ENCODE measurements at places on chromosomes 12 and 14. TPM values are rescaled to one million over a fixed set of nuclear protein-coding genes. Genes with fewer than 3 reads are reported as not detected.

GRCh38 chr12:101407049-101407435 lies 530 bp downstream of the ARL1 start:
- peak; percentile 64 for DNase-seq

Gene KRT80
- polyA plus RNA-seq, result 0.13 TPM

DNA sequence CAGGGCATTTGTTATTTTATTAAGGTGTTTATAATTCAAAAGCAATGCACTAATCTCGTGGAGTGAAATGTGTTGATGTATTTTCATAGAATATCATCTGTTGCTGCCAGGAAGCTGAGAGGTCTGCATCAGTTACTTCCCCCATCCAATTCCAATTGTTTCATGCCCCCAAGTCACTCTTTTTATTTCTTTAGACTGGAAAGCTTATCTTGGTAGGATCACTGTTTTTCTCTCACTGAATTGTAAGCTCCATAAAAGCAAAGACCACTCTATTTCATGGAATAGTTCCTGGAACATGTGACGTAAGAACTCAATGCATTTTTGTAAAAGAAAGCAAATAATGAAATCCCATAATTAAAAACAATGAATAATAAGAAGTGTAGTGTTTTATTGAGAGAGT lies 420.2 kb downstream of the TRHDE start:
- no peak for DNase-seq

DNA sequence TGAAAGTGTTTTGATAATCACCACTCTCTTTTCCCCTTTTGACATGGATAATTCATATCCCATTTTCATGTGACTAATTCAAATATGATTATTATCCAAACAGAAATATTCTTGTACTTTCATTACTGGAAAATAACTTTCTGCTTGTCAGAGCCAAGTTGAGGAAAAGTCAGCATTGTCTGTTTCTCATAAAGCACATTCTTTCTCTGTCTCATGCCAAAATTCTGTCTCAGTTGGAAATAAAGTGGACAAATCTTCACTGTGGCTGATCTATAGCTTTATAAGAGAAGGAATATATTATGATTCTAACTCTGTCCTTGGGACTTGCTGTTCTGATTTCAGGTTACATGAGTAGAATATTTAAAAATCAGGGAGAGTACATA lies 22.7 kb upstream of the PRICKLE1 start:
- DNase-seq, result no peak

- DNase-seq, result no peak
Observed at GRCh38 chr14:22159099-22159498, 429.9 kb downstream of the DAD1 start.

Gene RFX4
- not detected for polyA plus RNA-seq

DNA sequence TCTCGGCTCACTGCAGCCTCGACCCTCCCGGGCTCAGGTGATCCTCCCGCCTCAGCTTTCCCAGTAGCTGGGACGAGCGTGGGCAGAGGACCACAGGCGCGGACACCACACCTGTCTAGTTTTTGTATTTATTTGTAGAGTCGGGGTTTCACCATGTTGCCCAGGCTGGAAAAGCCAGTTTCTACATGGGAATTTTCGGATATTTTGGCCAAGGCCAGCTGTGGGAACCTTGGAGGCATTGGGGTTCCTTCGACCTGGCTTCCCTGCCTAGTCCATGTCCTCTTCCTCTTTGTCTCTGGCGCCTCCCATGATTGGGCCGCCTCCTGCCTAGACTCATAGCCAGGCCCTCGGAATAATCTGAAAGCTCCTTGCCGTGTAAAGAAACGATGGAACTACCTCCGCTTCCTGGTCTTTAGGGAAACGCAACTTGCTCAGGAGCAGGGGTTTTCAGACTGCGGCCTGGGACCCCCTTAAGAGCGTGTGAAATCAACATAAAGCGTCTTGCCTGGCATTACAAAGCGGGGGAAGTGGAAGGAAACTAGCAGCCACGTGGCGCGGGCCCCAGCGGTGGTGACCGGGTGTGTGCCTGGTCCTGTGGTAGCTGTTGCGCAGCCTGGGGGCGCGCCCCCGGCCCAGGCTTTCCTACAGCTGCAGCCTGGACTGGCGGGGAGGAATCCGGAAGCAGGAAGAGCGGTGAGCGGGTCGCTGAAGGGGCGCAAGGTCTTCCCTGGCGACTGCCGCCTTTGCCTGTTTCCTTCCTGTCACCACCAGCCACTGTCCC lies 1.4 kb upstream of the HSP90AA1 start:
- peak; percentile 72 for DNase-seq

- peak; percentile 16 for DNase-seq
Observed at GRCh38 chr12:53062011-53062961, 12.4 kb downstream of the TNS2 start.

Gene LPAR5
- 0.20 TPM for polyA plus RNA-seq

GRCh38 chr12:4178424-4179170 lies 95.0 kb upstream of the CCND2 start:
- no peak for DNase-seq

Gene KCNMB4
- 0.82 TPM for polyA plus RNA-seq

DNA sequence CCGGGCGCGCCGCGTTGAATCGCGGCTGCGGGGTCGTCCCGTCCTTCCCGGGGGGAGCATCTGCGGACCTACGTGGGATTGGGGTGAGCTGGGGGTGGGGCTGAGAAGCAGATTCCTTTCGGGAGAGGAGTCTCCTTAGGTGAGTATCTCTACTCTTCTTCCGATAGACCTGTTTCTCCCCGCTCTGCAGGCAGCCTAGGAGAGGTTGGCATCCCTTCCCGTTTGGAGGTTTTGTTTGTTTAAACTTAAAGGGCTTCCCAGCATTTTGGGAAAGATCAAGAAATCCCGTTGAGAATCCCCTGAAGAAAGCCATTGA lies 411 bp downstream of the TTLL5 start:
- DNase-seq, result no peak

Gene DAZAP2
- 217 TPM for polyA plus RNA-seq

DNA sequence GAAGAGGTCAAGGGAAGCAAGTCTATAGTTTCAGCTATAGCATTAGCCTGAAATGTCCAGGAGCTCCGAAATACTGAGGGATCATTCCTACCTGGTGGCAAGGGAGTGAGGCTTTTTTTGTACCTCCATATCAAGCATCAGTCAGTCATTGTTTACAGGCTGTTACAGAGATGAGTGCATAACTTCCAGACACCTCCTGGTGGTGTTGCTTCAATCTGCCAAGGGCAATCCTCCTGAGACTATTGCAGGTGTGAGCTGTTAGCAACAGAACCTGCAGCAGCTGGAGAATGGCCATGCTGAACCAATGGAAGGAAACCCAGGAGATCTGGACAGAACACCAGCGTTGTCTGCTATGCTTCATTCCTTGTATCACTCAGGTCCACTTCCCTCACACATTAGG lies 80.0 kb upstream of the SLC8A3 start:
- DNase-seq, result no peak

- DNase-seq, result no peak
Observed at GRCh38 chr12:49190974-49191373, 2.1 kb upstream of the TUBA1A start.
